ENCODE measurements at places on chromosomes 11 and 22.

- no peak for DNase-seq
Observed at GRCh38 chr11:41334007-41334933, 125.2 kb downstream of the LRRC4C start.

- no peak for DNase-seq
Observed at GRCh38 chr11:42249956-42250355, 790.5 kb upstream of the LRRC4C start.

GRCh38 chr22:32880893-32881596, 79.5 kb downstream of the TIMP3 start:
- DNase-seq = no peak

DNA sequence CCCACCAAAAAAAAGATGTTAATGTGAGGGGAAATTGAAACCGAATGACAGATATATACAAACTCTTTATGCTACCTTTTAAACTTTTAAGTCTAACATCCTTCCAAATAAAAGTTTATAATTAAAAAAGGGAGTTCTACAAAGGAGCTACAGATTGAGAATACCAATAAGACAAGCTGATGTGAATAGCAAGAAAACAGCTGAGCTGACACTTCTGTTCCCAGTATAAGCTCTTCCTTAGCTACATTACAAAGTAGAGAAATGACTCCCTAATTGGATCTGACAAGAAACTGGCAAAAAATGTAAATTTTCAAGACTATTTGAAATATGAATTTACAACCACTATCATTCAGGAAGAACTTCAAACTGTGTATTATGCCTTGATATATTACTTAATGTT, 294.6 kb upstream of the SYN3 start:
- no peak for DNase-seq

DNA sequence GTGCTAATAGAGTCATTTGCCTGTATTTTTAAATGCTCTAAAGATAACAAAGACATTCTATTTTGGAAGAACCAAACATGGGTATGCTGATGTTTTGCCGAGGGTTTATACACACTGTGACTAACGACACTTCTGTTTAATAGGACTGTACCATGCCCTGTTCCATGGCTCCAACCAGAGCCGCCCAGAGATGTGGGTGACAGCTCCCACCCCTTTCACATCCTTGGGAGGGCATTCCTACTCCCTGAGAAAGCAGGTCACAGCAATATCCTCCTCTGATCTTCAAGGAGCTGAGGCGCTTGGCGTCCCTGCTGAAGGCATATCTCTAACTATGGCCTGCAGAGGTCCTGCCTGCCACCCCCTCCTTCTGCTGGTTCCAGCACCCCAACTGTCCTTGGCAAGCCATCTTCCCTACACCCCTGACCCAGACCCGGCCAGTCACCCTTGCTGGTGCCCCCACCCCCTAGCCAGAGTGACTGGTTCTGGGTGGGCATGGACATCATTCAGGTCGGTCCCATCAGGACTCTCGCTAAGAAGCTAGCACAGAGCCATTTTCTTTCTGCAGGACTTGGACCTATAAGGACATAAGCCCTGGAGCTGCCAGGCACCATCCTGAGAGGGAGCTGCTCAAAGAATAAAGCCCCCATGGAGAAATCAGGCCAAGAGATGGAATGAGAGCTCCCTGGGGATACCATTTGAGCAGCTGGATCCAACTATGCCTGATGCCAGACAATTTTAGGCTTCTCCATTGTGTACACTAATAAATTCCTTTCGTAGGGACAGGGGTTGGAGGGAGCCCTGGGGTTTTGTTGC, 381.3 kb downstream of the CTTN start:
- DNase-seq = no peak

GRCh38 chr11:57288771-57289579, 35.8 kb downstream of the TNKS1BP1 start:
- DNase-seq = no peak

DNA sequence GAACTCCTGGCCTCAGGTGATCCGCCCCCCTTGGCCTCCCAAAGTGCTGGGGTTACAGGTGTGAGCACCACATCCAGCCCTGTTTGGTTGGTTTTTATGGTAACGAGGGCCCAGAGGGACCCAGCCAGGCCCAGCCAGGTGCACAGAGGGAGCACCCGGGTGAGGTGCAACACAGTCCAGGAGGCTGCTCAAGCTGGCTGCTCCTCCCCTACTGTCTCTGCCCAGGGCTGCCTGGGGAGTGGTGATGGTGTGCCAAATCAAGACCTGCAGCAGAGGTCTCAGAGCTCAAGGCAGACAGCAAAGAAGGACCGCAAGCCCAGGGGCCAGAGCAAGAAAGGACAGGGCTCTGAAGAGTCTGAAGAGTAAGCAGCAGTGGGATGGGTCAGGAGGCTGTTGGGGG, 1.4 kb downstream of the TSGA10IP start:
- DNase-seq = no peak

DNA sequence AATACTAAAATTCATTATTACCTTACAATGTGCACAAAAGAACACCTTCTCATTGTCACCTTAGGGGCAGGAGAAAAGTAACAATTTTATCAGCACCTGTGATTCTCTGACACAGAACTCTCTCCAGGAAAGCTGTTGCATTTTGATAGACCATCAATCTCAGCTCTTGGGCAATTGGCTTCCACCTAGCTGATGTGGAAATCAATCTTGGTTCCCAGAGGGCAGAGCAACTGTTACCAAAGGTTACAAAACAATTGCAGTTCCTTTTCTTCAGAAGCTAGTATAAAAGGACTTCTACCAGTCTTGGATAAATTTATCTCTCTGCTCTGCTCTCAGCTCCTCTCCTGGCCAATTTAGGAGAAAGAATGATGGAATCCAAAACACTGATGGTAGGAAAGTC, 157.8 kb upstream of the DDI1 start:
- DNase-seq = no peak

GRCh38 chr22:46824344-46824909, 62.0 kb downstream of the TBC1D22A start:
- no peak for DNase-seq

DNA sequence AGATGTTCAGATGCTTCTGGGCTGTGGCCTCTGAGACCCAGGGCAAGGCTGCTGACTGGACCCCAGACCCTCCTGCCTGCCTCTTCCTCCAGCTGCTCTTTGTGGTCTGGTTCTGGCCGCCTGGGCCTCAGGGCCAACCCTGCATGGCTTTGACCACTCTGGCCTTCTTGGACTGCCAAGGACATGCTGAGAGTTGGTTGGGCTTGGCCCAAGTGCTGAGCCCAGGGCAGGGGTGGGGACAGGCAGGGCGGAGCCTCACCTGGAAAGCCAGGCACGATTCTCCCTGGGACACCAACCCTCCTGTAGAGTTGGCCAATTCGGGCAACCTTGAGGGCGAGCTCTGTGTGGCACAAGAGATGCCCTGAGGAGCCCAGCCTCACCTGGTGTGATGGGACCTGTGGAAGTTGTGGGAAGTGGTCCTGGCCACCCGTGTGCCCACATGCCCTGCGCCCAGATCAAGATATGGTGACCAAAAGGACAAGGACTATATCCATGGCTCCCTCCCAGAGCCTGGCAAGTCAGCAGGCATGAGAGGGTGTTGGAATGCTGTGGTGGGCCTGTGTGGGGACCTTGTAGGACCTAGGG, 11.6 kb downstream of the TANGO2 start:
- no peak for DNase-seq

GRCh38 chr11:128522943-128523518, 64.3 kb downstream of the ETS1 start:
- no peak for DNase-seq

GRCh38 chr11:16935518-16936302, 78.5 kb downstream of the PLEKHA7 start:
- peak; percentile 36 for DNase-seq

- DNase-seq = no peak
Observed at GRCh38 chr11:1101318-1102089, 26.8 kb downstream of the MUC2 start.

- no peak for DNase-seq
Observed at GRCh38 chr11:7501894-7502293, 11.9 kb upstream of the PPFIBP2 start.

- DNase-seq = no peak
Observed at GRCh38 chr11:28887681-28888080, 779.5 kb downstream of the METTL15 start.

- no peak for DNase-seq
Observed at GRCh38 chr11:803770-804598, 1.0 kb downstream of the PIDD1 start.

DNA sequence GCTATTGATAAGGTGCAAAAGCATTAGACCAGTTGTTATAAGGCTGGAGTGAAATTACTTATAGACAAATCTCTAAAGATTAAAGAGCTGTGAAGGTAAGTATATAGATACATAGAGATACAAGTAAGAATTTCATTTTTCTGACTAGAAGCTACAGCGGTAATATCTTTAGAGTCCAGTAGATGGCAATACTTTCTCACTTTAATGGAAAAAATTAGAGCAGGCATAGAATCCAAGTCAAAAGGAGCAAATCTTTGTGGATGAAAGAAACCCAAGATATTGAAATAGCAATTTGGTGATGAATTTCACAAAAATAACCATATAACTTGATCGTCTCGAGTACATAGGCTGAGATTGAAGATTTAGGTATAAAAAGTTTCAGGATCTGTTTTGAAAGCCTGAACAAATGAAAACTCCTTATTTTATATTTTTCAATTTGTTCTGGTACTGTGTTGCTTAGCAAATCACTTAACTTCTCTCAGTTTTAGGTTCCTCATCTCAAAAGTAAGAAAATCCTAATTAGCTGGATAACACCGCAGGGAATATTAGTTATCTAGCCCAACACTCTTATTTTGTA, 81.9 kb downstream of the UVRAG start:
- no peak for DNase-seq

DNA sequence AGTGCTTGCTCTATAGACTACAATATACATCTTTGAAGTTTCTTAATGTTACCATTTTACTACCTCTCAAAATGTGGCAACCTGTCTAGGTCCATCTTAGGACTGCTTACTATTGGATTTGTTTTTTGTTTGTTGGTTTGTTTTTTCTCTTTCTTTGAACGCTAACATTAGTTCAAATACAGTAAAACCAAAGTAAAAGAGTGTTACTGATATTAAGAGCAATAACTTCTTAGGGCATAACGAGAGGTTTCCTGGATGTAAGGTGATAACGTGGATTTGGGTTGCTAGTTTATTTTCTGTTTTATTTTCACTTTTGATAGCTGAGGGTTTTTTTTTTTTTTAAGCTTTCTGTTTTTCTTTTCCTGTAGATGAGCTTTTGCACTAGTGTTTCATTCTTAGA, 43.6 kb downstream of the TMEM135 start:
- no peak for DNase-seq

- peak; percentile 96 for DNase-seq
Observed at GRCh38 chr11:94134651-94135512, 6.2 kb downstream of the PANX1 start.

DNA sequence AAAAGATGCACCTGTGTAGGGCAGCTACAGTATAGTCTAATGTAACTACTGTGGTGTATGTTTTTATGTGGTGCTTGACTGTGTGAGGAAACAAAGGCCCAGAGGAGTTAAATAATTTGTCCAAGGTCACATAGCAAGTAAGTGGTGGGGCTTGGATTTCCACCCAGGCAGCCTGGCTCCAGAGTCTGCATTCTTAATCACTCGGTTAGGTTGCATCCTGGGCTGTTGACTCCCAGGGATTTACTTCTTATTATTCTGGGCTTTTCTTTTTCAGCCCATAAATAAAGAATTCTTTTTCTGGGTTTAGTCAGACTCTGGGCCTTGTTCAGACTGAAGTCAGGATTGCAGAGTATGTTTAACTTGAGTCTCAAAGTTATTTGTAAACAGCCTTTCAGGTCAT, 82.1 kb downstream of the ARHGAP42 start:
- DNase-seq = no peak
